Trophoblast cell (in vitro differentiated cells and primary cell): ENCODE measurements at places on chromosomes 5 and 9.

DNA sequence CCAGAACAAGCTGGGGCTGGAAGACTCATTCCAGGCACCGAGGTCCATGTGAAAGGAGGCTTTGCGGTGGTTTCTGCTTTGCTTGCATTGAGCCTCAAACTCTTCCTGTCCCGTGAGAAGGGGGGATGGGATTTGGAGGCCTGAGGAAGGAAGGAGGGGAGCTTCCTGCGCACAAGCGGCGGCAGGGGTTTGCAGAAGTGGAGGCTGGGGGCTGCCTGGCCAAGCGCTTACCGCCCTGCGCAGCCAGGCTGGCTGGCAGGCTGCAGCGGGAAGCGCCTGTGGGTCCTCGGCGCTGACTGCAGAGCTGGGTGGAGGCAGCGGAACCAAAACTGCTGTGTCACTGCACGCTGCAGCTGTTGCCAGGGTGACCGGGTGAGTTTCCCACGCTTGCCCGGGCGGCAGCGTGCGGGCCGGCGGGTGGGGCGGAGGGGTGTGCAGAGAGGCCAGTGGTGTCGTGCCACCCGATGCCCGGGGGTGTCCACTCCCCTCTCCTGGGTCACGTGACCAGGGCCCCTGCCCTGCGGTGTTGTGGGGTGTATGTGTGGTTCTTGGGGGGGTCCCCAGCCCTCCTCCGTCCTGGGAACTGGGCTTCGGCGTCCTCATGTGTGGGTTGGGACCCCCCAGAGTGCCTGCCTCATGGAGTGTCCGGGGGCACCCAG is 81.0 kb downstream of the RXRA start:
- peak; percentile 88 for DNase-seq

DNA sequence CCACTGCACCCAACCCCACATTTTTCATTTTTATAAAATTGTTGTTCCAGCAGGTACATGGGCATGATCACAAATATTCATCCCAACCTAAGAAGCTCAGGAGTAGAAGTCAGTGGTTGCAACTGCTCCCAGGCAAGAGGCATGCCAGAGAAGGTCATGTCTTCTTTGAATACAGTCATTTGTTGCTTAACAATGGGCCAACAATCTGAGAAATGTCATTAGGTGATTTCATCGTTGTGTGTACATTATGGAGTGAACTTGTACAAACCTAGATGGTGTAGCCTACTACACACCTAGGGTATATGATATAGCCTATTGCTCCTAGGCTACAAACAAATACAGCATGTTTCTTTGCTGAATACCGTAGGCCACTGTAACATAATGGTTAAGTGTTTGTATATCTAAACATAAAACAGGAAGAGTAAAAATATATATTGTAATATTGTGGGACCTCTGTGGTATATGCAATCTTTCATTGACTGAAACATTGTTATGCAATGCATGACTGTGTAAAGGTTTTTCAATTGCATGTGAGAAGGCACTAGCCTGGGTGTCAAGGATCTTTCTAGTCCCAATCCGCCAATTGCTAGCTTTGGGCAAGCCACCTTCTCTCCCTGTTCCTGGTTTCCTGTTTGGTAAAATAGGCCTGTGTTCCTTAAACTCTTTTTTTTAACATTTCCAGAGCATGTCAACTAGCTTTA is 27.6 kb downstream of the ATP10B start:
- no peak for DNase-seq

DNA sequence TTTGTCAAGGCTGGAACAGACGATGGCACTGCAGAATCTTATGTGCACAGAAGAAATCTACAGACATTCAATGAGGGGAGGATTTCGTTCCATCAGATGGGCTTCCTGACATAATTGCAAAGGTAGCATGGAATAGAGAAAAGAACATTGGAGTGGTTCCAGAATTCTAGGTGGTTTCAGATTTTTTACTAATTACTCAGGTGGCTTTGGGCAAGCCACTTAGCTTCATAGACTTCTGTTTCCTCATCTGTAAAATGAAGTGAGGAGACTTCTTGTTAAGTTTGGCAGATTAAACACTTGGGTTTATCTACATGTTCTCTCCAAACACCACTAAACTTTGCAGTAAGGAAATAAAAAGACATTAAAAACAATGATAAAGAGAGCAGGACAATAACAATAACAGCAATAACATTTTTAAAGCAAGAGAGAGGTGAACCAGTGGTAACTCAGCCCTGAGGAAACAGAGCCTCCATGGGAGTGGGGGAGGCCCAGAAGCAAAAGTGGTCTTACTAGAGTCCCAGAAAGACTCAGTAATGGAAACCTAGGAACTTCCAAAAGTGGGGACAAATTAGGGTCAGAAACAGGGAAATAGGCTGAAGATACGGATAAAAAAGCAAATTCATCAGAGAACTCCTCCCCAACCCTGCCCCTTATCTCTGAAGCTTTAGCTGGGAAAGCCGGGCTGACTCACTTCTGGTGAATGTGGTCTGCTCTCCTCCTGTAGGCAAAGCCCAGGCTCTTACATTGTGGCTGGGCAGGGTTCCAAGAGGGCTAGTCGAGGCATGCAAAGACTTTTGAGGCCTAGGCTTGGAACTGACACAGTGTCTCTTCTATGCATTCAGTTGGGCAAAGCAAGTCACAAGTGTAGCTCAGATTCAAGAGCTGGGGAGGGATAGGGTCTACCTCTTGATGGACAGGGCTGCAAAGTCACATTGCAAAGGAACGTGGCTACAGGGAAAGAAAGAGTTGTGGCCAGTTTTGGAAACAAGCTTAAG is 11.8 kb upstream of the ACTBL2 start:
- DNase-seq: peak; percentile 87

DNA sequence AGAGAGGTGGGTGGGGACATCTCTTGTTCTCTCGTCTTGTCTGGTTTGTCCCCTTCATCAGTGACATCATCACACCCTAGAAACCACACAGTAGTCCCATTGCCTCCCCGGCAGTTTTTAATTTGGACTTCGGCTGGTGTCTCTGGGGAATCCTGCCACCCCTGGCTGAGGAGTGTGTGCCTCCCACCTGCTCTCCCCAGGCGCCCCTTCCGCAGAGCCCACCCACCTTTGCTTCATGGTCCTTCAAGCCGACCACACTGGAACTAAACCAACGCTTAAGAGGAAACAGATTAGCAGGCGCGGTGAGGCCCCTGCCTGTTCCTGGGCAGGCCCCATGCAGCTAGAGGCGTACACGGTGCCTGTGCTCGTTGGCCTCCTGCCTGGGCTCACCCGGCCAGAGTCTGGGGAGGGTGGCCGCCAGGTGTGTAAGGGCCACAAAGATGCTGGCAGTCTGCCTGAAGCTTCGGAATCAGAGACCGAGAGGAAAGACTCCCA is 107.6 kb upstream of the SPRY4 start:
- no peak for DNase-seq
